ENCODE measurements at places on chromosomes 13 and 19.

DNA sequence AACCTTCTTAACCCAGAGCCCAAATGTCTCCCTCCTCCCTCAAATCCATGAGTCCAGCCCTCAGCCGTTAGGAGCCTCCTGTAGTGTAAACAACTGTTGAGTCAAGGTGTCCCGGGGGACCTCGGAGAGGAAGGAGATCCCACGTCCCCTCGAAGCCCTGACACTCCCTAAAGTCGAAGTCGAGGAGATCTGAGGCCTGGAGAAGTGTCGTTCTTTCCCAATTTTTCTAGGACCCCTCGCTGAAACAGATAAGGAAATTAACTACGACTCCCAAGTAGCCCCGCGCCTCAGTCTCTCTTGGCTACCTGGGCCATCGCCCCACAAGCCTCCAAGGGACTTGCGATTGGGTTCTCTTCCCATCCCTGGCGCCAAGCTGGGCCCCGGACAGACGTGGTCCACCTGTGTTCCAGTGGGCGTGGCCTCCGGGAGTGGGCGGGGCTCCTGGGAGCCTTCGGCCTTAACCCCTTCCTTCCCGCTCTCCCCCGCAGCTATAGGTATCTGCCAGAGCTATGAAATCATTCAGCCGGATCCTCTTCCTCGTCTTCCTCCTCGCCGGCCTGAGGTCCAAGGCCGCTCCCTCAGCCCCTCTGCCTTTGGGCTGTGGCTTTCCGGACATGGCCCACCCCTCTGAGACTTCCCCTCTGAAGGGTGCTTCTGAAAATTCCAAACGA is 869 bp downstream of the GFY start:
- DNase-seq, result peak; percentile 40

DNA sequence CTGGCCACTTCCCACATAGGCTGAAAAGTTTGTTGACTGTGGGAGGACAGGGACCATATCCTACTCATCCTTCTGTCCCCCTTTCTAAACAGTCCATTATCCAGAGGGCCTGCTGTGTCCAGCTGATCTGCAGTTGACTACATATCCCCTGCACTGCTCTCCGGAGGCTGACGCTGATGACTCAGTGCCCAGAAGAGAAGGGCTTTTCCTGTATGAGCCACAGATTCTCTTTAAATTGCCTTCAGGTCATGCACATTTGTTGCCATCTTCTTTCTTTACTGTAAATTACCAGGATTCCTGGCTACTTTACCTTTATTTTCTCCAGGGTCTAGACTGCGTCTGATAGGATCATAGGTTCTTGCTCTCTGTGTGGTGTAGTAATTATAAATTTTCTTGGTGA is 125.2 kb downstream of the LACC1 start:
- no peak for DNase-seq

GRCh38 chr13:80030491-80030890 is 310.4 kb downstream of the SPRY2 start:
- DNase-seq, result no peak

GRCh38 chr13:65653613-65654012 is 1576.5 kb downstream of the PCDH9 start:
- no peak for DNase-seq

GRCh38 chr13:113781571-113781970 is 22.5 kb downstream of the TMEM255B start:
- no peak for DNase-seq

GRCh38 chr19:38411041-38411712 is 8.3 kb downstream of the FAM98C start:
- no peak for DNase-seq

Measured in activated CD4-positive, alpha-beta memory T cell treated with anti-CD3 and anti-CD28 coated beads, Interleukin-2, amount 10 ng/mL, durations not matched to agents 7 days and 5 days (primary cell).